Activated CD4-positive, alpha-beta T cell treated with anti-CD3 and anti-CD28 coated beads, Interleukin-2, amount 10 ng/mL, durations not matched to agents 7 days and 5 days (primary cell): ENCODE measurements at places on chromosomes 6 and 20. TPM values are rescaled to one million over a fixed set of nuclear protein-coding genes. Genes with fewer than 3 reads are reported as not detected.

GRCh38 chr6:76043690-76044089, 28.8 kb downstream of the IMPG1 start:
- no peak for DNase-seq

GRCh38 chr6:308768-309167, 16.5 kb downstream of the DUSP22 start:
- DNase-seq = no peak

The POFUT1 gene
- 27.1 TPM for total RNA-seq

The TNFRSF6B gene
- total RNA-seq = not detected

The FOXA2 gene
- total RNA-seq = not detected

DNA sequence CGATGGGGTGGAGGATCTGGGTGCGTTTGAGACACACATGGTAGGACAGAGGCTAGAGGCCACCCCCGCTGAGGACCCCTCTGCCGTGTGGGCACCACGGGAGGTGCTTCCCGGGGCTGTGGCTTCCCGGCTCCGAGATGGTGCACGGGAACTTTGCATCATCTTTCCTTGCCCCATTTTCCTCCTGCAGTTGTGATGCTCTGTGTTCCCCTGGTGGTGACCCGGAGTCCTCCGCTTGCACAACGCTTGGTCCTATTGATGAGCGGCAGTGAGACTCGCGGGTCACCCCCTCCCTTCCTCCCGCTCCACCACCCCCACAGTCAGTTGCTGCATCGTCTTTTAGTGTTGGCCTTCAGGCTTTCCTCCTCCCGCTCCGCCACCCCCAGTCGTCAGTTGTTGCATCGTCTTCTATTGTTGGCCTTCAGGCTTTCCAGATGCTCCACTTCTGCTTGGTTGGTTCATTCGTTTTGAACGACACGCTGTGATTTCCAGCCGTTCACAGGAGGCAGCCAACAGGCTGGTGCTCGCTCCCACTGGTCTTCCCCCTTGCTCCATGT, 37.3 kb downstream of the PYGB start:
- DNase-seq = no peak

DNA sequence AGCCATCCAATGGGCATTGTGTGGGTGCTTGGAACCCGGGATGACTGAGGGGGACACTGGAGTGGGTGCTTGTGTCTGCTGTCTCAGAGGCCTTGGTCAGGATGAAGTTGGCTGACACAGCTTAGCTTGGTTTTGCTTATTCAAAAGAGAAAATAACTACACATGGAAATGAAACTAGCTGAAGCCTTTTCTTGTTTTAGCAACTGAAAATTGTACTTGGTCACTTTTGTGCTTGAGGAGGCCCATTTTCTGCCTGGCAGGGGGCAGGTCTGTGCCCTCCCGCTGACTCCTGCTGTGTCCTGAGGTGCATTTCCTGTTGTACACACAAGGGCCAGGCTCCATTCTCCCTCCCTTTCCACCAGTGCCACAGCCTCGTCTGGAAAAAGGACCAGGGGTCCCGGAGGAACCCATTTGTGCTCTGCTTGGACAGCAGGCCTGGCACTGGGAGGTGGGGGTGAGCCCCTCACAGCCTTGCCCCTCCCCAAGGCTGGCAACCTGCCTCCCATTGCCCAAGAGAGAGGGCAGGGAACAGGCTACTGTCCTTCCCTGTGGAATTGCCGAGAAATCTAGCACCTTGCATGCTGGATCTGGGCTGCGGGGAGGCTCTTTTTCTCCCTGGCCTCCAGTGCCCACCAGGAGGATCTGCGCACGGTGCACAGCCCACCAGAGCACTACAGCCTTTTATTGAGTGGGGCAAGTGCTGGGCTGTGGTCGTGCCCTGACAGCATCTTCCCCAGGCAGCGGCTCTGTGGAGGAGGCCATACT, 49.4 kb downstream of the PYGB start:
- no peak for DNase-seq

GRCh38 chr20:62030834-62031434, 34.7 kb downstream of the TAF4 start:
- peak; percentile 57 for DNase-seq

The CST5 gene
- not detected for total RNA-seq

GRCh38 chr6:120108061-120108795, 758.7 kb upstream of the MAN1A1 start:
- DNase-seq = no peak

The SYTL3 gene
- total RNA-seq = 25.8 TPM

The CYP39A1 gene
- not detected for total RNA-seq

DNA sequence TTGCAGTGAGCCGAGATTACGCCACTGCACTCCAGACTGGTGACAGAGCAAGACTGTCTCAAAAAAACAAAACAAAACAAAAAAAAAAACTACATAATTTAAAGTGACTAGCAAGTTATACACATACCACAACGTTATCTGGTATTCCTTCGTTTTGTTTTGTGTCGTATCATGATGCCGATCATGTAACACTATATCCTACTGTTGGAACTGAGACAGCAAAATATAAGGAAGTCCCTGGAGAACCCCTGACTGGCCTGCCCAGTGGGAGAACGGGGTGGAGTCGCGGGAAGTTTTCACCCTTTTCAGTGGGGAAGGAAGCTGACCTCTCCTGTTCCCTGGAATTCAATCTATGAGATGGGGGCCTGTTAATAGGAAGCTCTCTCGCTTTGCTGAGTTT, 15.1 kb downstream of the SOX4 start:
- DNase-seq = no peak

The ISM1 gene
- 1.3 TPM for total RNA-seq

The PPARD gene
- 24.4 TPM for total RNA-seq

GRCh38 chr20:4170621-4171537, 155.5 kb upstream of the RNF24 start:
- DNase-seq = no peak

DNA sequence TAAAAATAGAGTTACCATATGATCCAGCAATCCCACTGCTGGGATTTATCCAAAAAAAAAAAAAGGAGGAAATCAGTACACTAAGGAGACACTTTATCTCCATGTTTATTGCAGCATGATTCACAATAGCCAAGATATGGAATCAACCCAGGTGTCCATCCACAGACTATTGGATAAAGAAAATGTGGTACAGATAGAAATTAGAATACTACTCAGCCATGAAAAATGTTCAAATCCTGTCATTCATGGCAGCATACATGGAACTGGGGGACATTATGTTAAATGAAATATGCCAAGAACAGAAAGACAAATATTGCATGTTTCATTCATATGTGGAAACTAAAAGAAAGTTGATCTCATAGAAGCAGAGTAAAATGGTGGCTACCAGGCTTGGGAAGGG, 75.3 kb downstream of the ERMARD start:
- DNase-seq = no peak

DNA sequence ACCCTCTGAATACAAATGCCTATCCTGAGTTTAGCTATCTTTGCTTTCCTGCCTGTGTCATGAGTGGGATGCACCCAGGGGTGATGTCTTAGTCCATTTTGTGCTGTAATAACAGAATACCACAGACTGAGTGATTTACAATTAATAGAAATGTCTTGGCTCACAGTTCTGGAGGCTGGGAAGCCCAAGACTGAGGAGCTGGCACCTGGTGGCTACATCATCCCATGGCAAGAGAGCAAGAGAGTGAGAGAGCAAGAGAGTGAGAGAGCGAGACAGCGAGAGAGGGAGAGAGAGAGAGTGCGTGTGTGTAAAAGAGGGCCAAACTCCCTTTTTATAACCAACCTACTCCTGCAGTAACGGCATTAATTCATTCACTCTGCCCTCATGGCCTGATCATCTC, 76.8 kb downstream of the PRDM1 start:
- no peak for DNase-seq

The TCEA2 gene
- total RNA-seq = 47.6 TPM

GRCh38 chr6:38150681-38151296, 331.3 kb downstream of the ZFAND3 start:
- no peak for DNase-seq

DNA sequence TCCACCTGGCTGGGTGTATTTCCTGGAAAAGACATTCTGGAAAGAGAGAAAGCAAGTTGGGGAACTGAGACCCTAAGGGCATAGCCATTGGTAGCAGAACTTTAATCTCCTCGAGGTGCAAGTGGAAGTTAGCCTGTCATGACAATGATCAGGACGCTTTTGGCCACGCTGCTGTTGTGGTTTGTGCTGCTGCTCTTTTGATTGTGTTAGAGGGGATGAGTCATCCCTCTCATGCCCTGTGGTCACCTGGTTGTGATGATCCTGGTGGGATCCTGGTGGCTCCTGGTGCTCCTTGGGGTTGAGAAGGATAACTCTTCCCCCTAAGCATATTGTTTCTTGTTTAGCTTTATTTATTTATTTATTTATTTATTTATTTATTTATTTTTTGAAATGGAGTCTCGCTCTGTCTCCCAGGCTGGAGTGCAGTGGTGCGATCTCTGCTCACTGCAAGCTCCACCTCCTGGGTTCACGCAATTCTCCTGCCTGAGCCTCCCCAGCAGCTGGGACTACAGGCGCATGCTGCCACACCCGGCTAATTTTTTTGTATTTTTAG, 350.3 kb downstream of the KIF16B start:
- no peak for DNase-seq

DNA sequence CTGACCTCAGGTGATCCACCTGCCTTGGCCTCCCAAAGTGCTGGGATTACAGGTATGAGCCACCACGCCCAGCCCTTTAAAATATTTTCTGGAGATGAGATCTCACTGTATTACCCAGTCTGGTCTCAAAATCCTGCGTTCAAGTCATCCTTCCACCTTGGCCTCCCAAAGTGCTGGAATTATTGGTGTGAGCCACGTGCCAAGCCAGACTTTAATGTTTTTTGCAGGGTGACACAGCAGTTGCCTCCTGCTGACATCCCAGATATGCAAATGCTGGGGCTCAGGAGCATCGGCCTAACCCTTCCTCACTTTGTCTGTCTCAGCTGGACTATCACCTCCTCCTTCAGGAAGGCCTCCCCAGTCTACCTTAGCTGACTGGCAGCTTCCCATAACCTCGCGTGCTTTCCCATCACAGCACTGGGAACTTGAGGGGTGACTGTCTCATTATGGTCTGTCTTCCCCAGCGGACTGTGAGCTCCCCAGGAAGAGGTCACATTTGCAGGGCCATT, 14.3 kb upstream of the ID1 start:
- no peak for DNase-seq

- DNase-seq = no peak
Measured at GRCh38 chr6:118770835-118771234, 119.4 kb upstream of the CEP85L start.

The FERMT1 gene
- not detected for total RNA-seq

The MDFI gene
- not detected for total RNA-seq

DNA sequence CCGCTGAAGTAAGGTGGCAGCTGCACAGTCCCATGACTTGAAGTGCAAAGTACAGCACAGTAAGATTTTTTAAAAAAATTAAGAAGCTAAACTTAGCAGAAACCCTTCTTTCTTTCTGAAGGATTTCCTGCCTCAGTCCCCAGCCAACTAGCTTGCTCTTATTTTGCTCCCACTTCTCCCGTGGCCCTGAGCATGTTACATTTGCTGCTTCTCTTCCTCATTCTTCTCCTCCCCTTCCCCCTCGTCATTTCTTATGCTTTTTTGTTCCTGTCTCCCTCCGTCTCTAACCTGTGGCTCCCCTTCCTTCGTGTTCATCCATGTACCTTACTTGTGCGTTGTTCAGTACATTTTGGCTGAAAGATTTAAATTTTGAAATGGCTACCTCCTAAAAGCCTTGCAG, 123.0 kb downstream of the SASH1 start:
- no peak for DNase-seq

The PRSS16 gene
- total RNA-seq = 1.5 TPM

GRCh38 chr20:4560667-4561066, 161.0 kb upstream of the PRND start:
- no peak for DNase-seq

DNA sequence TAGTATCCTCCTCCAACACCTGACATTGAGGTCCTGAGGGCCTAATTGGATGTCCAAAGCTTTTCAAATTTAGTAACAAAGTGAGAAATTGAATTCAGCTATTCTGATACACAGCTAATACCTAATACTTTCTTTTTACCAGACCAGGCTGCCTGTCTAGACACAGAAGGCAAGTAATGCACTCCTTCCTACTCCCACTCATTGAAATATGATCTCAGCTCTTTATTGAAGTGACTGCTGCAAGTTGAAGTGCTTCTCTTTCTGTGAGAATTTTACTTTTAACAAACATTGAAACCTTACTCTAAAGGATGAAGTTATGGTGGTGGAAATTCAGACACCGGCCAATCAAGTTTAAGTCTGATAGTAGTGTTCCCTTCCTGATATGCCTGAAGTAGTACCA, 90.8 kb upstream of the OGFRL1 start:
- DNase-seq = no peak

DNA sequence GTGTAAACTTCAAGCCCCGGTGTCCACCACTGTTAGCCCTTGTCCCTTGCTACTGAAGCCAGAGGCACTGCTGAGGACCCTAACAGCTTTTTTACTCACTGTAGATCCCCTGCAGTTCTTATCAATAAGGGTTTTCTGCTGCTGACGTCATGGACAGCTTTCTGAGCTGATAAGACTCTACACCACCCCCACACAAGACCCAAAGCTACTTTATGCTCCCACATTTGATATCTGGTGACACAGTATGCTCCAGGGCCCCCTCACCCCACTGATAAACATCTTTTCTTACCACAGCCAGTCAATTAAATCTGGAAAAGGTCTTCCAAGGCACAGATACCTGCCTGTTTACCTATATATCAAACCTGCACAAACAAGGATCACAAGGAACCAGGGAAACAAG, 65.3 kb downstream of the NUS1 start:
- no peak for DNase-seq

GRCh38 chr6:116366740-116367275, 3.9 kb upstream of the DSE start:
- no peak for DNase-seq

GRCh38 chr6:44316481-44316880, 3.3 kb upstream of the AARS2 start:
- DNase-seq = no peak

DNA sequence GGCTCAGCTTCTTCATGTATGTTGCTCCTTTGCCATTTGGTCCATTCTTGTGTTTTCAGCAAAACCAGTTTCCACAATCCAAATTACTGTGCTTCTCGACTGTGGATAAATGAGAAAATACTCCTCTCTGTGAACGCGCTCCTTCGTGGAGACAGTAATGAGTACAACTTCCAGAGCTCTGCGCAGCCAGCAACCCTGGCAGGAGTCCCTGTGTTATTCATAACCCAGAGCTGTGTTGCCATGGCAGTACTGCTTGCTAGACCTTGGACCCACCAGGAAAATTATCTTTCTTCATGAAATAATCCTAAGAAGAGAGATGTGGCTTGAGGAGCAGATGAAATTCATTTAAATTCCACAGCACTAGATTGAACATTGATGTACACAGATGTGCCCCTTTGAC, 73.7 kb downstream of the SLC22A3 start:
- no peak for DNase-seq

The EDN3 gene
- 0.10 TPM for total RNA-seq

GRCh38 chr6:91781946-91782345, 1195.1 kb upstream of the MAP3K7 start:
- DNase-seq = no peak

GRCh38 chr20:23143098-23143497, 57.0 kb upstream of the CD93 start:
- peak; percentile 41 for DNase-seq

- no peak for DNase-seq
Measured at GRCh38 chr20:56554869-56555268, 21.8 kb downstream of the FAM209B start.
